ENCODE measurements at places on chromosomes 12 and 14. TPM values are rescaled to one million over a fixed set of nuclear protein-coding genes. Genes with fewer than 3 reads are reported as not detected.

Gene RPL10L
- not detected for total RNA-seq

Gene CLEC1A
- 2.4 TPM for total RNA-seq

Gene ORMDL2
- total RNA-seq, result 8.5 TPM

Gene BATF
- total RNA-seq, result 0.88 TPM

Gene BEGAIN
- total RNA-seq, result 0.69 TPM

Gene PGF
- total RNA-seq, result 24.0 TPM

Gene ANG
- total RNA-seq, result 37.8 TPM

Gene GALNT8
- total RNA-seq, result not detected

Gene WSCD2
- not detected for total RNA-seq

Gene DHH
- total RNA-seq, result not detected

Gene CNTN1
- not detected for total RNA-seq

Gene CD27
- total RNA-seq, result not detected

Gene SYT10
- total RNA-seq, result not detected
